Activated naive CD4-positive, alpha-beta T cell (primary cell): ENCODE measurements at places on chromosomes 3 and 15.

DNA sequence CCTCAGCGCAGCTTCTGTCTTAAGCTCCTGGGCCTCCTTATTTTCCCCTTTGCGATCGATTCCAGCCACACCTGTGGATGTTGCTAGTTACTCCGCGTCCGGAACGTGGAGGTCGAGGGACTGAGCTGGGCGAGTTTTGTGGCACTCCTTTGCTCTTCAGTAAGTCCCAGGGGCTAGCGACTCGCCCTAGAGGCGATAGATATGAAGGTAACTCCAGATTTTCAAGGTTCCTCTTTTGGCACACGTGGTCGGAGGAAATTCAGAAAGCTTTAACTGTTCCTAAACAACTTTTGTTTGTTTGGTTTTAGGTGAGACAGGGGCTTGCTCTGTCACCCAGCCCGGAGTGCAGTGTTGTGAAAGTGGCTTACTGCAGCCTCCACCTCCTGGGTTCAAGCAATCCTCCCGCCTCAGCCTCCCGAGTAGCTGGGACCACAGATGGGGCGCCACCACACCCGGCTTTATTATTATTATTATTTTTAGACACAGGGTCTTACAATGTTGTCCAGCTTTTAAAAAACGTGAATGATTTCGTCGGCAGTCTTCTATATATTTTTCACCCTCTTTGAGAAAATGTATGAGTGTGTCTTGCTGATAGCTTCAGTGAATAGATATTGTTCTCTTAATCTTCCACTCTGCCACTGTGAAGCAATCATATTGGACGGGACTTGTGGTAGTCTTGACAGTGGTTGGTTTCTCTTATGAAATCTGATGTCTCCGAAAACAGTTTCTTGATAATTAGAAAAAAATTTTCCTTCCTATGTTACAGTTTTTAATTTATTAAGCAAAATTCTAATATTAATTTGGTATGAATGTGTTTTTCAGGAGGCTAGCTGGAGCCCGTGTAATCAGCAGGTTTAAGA, 785 bp downstream of the MFSD1 start:
- DNase-seq = no peak

GRCh38 chr3:179957264-179957845, 79.4 kb downstream of the PEX5L start:
- DNase-seq = no peak

GRCh38 chr3:33441225-33441976, 1.2 kb upstream of the UBP1 start:
- DNase-seq = no peak

DNA sequence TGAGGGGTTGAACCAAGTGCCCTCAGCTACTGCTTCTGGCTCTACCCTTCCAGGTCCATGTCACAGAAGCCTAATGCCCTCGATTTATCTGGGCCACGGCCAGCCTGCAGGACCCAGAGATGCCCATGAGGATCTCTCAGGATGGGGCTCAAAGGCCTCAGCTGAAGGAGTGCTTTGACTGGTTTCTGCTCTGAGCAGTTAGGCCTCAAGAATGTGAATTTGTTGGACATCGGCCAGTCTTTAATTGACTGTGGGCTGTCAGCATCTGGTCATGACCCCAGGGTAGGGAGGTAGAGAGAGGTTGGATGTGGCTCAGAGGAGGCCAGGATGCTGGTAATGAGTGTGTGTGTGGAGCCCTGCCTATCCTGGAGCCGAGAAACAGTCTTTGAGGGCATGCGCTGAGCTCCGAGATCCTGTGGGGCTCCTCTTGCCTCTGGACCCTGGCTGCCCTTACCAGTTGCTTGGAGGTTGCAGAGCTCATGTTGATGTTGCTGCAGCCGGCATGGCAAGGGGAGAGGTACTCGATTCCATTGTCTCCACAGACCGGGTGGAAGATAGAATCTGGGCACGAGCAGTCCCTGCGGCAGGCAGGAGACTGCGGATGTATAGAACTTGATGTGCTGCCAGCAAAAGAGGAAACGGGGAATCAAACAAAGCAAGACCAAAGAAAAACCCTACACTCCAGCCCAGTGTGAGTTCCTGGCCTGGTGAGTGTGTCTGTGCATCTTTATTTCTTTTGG, 49.1 kb upstream of the RAB6B start:
- DNase-seq = no peak

DNA sequence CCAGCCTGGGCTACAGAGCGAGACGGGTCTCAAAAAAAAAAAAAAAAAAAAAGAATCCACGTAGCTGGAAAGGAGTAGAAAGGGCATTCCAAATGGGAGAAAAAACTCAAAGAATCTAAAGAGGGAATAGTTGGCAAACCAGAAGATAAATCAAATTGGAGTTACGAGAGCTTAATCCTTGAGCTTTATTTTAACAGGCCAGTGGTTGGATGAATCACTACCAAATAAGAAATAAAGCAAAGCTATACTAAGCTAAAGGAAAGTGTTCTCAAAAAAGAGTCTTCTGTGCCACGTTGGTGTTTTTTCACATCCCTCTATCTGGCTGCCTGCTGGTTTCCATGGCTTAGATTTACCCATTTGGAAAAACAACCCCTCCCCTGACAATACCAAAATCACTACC, 14.0 kb downstream of the VGLL4 start:
- no peak for DNase-seq

- DNase-seq = no peak
These were observed 226.9 kb downstream of the ZNF385D start for GRCh38 chr3:21524133-21524532.

DNA sequence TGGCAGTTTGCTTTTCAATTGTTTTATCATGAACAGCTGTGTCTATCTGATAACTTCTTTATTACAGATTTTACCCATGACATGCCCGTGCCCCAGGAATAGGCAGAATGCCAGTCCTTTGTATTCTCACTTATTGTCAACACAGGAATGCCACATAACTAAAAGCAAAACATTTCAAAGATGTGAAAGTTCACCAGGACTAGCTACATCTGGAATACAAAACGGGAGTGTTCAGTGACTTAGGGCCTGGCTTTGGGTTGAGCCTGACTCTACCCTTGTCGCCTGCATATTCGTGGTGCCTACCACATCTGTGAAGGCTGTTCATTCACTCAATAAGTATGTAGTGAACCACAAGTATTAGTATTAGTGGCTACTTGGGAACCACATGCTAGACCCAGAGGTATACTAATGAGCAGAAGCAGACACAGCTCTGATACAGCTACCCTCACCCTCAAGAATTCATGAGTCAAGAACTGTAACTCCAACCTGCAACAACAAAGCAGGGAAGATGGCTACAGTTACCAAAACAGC, 2.9 kb downstream of the TNFSF10 start:
- no peak for DNase-seq

- DNase-seq = no peak
These were observed 283.5 kb downstream of the RPLP1 start for GRCh38 chr15:69736161-69736560.

- DNase-seq = no peak
These were observed 328.5 kb upstream of the TLE3 start for GRCh38 chr15:70426096-70426821.

- no peak for DNase-seq
These were observed 60.3 kb upstream of the MBNL1 start for GRCh38 chr3:152208439-152208838.

- DNase-seq = no peak
These were observed 150.7 kb downstream of the OPA1 start for GRCh38 chr3:193743702-193744047.

DNA sequence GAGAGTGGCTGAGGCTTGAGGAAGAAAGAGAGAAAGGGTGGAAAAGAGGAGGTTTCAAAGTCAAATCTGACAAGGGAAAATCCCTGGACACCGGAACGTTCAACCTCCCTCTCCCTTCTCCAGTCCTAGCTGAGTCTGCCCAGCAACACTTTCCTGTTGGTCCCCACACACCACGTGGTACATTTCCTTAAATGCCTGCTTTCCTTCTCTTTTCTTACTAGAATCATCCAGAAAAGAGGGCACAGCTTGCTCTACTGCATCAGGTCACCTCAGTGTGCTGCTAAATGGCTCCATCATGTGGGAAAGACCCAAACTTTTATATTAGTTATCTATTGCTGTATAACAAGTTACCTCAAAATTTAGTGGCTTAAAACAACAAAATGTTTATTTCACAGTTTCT, 181.2 kb downstream of the NECTIN3 start:
- no peak for DNase-seq

GRCh38 chr3:195770081-195770840, 41.5 kb downstream of the MUC4 start:
- no peak for DNase-seq

- DNase-seq = no peak
These were observed 30.6 kb downstream of the POLG start for GRCh38 chr15:89303986-89304385.

GRCh38 chr15:31803388-31803884, 226.9 kb upstream of the CHRNA7 start:
- DNase-seq = no peak

DNA sequence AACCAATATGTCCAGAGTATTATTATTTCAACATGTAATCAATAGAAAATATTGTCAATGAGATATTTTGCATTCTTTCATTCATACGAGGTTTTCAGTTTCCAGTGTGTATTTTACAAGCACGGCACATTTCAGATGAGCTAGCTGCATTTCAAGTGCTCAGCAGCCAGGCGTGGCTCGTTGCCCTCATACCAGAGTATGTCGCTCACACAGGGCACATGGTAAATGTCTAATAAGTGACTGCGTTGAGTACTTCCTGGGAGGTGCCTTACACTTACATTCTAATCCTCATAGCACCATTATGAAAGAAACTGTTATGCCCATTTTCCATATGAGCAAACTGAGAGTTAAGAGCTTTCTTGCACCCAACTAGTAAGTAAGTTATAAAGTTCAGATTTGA, 47.4 kb downstream of the TMEM266 start:
- DNase-seq = no peak

DNA sequence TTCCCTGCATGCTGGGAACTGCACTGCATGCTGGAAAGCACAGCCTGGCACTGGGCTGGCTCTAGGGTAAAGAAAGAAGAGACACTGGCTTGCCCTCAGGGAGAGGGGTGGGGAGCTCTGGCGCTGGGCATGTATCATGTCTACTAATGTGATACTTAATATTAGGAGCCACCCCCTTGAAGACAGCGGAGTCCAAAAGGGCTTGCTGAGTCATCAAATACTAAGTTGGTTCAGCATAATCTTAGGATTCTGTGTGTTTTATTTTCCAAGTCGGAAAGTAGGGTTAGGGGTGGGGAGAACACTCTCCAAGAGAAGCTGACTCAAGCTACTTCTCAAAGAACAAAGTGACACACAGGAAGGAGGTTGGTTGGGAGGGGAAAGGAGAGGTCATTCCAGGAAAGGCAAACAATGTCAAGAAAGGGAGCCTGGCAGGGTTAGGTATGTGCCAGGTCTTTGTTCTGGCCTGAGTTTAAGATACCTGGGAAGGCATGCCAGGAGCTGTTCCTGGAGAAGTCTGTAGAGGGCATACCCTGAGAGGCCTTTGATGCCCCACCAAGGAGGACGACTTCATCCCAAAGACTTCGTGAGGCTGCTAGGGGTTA, 237.8 kb upstream of the NR2E3 start:
- DNase-seq = no peak

- no peak for DNase-seq
These were observed 48.6 kb downstream of the SLC12A8 start for GRCh38 chr3:125163739-125164601.

- DNase-seq = no peak
These were observed 27.2 kb downstream of the SRPRB start for GRCh38 chr3:133832802-133833144.

- DNase-seq = no peak
These were observed 91.0 kb upstream of the SLC6A11 start for GRCh38 chr3:10725067-10725466.

DNA sequence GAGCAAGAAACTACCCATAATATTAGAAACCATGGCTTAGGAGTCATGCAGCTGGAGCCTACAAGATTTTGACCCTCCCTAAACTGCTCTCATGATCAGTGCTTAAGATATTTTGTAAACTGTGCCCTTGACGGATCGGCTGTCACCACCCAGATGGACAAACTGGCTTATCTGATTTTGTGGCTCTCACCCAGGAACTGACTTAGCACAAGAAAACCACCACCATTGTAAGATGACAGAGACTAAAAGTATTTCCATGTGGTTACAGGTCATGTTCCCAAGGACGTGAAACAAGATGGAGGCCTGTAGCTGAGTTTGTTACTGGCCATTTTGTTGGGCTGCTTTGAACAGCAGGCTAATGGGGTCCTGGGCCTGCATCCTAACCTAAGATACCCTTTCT, 940.9 kb downstream of the OTOL1 start:
- DNase-seq = no peak

GRCh38 chr3:106473576-106474475, 605.0 kb upstream of the CBLB start:
- DNase-seq = no peak

DNA sequence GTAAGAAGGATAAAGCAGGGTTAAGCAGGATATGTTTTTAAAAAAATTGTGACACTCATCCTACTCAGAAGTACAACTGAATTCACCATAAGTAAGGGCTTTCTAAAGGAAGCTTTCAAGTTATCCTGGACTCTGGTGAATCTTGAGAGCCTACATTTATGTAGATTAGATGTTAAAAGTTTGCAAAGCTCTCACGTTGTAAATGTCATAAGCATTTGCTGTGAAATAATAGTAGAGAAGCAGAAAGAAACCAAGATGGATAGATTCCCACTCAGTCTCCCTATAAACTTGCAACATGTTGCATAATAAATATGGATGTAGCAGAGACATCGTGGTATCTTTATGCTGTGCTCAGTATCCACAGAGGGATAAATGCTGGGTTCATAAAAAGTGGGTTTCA, 77.0 kb downstream of the LRRC3B start:
- DNase-seq = no peak

DNA sequence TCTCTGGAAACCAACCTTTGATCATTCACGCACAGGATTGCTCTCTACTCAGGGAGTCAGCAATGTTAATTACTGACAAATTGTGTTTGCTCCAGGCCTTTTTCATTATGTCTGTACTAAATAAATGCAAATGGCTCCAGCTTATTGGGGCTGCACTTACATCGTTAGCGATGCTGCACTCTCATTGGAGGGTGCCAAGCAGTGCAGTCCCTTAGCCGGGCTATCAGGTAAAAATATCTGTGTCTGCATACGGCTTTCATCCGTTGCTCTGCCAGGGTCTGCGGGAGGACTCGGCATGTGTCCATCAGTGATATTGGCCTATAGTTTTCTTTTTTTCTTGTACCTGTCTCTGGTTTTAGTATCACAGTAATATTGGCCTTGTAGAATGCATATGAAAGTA, 471.5 kb upstream of the CADM2 start:
- DNase-seq = no peak

- DNase-seq = no peak
These were observed 60.2 kb downstream of the TMEM44 start for GRCh38 chr3:194572944-194573491.

DNA sequence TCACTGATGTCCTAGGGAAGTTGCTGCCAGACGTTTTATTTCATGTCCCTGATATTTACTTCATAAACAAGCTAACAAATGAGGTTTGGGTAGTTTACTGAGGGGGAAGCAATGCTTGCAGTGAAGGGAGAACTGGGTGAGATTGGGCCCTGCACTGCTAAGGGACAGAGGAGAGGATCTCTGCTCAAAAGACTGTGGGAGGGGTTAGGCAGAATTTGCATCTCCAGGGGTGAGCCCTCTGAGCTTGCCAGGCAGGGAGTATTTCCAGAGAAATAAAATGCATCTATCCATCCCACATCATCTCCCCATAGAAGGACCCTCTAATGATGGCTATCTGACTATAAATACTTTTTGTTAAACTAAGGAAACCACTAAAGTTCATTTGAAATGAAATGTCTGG, 215.6 kb downstream of the CBLB start:
- no peak for DNase-seq

GRCh38 chr15:84582583-84583157, 18.1 kb upstream of the ZSCAN2 start:
- no peak for DNase-seq
